ENCODE measurements at places on chromosomes 3 and 15.

DNA sequence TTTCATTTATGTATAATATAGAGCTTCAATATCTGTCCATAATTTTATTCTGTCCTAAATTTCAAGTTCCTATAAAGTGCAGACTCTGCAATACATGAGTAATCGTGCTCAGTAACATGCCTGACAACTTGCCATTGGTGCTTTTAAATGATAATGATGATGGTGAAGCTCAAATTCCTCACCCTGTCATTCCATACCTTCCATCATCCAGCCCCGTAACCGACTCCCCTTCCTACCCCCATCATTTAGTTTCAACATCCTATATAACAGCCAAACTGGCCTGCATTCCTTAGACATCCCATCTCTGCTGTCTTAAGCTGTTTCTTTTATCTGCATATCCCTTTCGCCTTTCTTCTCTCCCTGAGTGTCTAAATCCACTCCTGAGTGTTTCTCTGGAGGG, 67.2 kb upstream of the DLG1 start:
- no peak for DNase-seq

DNA sequence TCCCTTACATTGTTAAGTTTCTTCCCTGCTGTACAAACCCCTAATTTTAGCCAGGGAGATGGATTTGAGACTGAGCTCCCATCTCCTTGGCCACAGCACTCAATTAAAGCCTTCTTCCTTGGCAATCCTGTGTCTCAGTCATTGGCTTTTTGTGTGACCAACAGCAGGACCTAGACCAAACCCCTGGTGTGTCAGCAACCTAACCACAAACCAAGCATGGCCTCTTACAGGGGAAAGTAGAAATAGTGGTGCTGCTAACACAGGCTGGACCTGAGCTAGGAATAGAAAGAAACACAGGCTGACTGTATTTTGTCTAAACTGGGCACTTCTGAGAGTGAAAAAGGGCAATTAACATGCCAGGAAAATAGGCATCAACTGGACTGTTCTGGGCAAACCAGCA, 37.9 kb downstream of the PPCDC start:
- DNase-seq = no peak

DNA sequence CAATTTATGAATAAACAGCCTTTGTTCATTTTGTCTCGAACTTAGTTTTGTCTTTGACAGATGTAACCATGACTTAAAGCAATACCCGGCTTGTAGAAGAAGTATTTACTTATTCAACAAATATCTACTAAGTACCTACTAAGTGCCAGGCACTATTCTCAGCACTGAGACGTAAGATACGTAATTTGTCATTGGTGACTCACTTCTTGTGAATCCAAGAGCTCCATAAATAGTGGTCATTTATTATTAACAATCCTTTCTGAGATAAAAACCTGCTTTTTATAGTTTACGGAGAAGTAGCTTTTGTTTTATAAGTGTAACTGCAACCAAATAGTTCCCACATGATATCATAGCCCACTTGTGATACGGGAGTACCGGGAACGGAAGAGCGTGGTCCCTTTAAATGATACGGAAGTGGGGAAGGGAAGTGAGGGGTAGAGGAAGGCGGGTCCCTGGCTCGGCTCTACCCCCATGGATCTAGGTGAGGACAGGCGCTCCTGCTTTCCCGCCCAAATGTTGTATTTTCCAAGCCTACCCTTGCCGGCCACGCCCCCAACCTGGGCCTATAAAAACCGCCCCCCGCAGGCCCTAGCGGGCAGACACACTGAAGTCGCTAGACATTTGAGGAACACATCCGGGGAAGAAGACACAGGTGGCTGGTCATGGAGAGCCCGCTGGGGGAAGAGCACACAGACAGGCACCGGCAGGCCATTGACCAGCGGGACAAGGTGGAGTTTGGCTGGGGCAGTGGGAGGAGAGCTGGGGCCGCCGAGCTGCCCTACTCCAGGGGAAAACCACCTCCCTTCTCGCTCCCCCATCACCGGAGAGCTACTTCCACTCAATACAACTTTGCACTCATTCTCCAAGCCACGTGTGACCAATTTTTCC, at the start of gene SAMMSON:
SAMMSON (plus strand) TSS at position 594 of the 888 bp plus-strand sequence.
- no peak for DNase-seq

GRCh38 chr3:138786788-138787271, 47.9 kb downstream of the PIK3CB start:
- no peak for DNase-seq

DNA sequence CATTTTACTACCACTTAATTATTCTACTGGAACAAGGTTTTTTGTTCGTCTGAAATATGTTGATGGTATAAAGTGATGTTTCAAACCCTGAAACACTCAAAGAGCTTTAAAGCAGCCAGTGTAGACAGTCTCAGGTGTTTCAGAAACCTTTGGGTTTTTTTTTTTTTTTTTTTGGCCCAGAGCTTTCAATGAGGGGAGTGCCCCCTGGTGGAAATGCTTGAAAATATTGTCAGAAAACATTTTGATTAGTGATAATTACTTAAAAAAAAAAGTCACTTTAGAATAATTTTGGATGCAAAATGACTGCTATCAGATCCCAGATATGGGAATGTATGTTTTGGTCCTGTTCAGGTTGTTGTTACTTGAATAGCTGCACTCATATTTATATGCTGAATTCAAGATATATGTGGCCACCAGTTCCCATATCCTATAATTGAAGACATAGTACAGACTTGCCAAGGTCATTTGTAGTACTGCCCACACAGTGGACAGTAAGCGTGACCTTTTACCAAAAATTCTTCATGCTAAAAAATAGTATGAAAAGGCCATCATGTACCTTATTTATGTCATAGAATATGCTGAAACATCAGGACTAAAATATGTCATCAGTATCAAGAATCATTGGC, 35.9 kb downstream of the SATB1 start:
- no peak for DNase-seq

DNA sequence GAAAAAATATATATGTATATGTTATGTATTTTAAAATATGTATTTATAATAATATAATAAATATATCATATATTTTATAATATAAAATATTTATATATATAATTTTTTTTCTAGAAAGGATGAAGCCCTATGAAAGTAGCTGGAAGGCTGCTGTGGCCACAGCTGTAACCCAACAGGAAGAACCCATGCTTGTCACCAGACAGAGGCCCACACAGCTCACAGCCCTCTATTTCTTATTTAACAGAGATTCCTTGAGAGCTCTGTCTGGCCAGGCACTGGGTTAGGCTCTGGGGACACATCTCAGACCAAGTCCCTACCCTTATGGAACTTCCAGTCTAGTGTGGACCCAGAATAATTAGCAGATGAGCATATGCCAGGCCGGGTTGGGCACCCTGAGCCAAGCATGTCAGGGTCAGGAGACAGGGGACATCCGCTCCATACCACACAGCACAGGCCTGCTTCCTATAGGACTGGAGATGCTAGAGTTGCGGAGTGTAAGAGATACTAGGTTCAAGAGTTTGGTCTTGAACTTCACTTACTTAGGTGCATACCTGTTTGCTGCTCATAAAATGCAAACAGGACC, 20.5 kb downstream of the MGLL start:
- DNase-seq = no peak

- DNase-seq = no peak
Measured at GRCh38 chr15:46660096-46660842, 1025.4 kb downstream of the SQOR start.

- no peak for DNase-seq
Measured at GRCh38 chr3:73401616-73402279, 223.0 kb downstream of the PDZRN3 start.

GRCh38 chr3:195135917-195136316, 135.0 kb downstream of the XXYLT1 start:
- no peak for DNase-seq

DNA sequence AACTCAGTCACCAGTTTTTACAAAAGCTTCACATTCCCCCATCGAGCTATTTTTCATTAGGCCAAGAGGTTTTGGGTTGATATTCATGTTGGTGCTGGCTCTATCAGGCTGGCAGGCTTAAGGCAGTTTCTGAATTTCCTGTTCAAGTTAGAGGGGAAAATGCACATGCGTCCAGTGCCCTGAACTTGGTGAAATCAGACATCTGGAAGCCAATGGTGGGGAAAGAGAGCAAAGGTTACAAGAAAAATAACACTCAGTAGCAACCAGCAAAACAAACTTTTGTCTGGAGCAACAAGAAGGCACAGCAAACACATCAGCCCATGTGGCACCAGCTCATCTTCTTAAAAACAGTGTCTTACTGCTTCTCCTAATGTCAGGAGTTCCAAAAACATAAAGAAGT, 155.6 kb upstream of the TSC22D2 start:
- DNase-seq = no peak

DNA sequence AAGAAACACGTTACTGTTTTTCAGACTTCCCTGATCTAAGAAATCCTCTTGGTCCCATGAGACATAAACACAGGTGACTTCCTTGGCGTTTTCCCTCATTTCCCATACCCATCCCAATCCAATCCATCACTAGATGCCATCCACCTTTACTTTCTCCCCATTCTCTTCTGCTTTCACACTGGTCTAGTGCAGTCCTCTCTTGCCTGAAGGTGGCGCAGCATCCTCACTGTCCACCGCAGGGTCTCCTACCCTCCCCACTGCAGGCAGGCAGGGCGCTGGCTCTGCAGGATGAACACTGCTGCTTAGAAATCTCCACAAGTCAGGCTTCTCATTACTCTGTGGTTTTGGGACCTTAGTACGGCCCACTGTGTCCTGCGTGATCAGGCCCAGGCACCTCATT, 58.2 kb downstream of the RAB7A start:
- DNase-seq = no peak

DNA sequence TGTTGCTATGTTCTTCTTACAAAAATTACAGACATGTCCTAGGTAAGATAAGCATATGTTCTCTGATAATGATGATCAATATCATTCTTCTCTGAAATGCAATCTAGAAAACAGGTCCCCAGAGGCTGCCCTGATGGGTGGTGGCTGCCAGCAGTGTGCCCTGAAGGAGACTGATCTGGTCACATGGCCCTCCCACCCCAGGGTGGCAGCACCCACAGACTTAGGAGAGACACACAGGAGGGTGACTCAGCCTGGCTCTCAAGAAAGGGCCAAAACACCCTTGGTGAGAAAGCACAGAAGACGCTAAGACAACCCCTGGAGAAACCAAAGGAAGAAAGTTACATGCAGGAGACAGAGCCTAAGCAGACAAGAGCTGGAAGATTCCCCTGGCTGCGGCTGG, 203.7 kb downstream of the TJP1 start:
- no peak for DNase-seq

DNA sequence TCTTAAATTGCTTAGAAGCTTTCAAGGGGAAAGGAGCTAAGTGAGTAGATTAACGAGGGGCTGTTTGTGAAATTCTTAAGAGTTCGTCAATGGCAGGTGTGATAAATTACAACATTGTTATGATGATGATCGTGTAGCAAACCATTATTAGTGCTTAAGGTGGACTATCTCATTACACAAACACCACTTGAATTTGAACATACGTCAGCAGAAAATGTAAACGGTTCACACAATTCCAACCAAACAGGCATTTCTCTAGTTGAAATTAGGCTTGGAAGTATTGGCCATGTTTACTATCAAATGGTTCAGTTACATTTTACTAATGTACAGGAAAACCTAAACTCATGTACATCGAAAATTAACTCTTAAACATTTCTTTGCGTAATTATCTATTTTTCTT, 102.8 kb downstream of the PYDC2 start:
- DNase-seq = no peak

GRCh38 chr3:69809076-69809835, 70.0 kb downstream of the MITF start:
- no peak for DNase-seq

GRCh38 chr3:187767266-187768012, 22.2 kb upstream of the BCL6 start:
- DNase-seq = no peak

DNA sequence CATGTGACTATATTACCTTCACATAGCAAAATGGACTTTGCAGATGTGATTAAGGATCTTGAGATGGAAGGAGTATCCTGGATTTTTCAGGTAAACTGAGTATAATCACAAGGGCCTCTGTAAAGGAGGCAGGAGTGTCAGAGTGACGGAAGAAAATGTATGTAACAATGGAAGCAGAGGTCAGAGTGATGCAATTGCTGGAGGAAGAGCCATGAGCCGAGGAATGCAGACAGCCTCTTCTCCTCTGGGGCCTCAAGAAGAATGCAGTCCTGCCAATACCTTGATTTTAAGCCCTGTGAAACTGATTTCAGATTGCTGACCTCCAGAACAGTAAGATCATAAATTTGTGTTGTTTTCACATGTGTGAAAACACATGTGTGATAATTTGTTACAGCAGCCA, 15.1 kb downstream of the HEMK1 start:
- no peak for DNase-seq

- DNase-seq = no peak
Measured at GRCh38 chr3:12638105-12638504, 25.8 kb downstream of the RAF1 start.

- DNase-seq = no peak
Measured at GRCh38 chr3:72702390-72702789, 145.9 kb downstream of the SHQ1 start.

- DNase-seq = no peak
Measured at GRCh38 chr15:42151141-42151561, 5.3 kb downstream of the PLA2G4F start.

GRCh38 chr3:157559401-157559800, 56.2 kb upstream of the VEPH1 start:
- no peak for DNase-seq

DNA sequence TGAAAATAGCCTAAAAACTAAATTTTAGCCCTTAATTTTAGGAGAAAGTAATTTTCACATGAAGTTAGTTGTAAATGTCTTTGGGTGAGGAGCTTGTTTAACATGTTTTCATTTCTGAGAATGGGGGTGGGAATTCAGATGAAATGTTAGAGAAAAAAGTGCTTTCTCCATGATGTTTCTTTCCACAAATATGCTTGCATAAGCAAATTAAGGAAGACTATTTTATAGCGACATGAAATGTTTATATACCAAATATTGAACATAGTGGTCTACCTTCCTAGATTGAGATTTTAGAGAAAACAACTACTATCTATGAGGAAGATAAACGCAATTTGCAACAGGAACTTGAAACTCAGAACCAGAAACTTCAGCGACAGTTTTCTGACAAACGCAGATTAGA, 13.0 kb upstream of the RPLP1 start:
- no peak for DNase-seq

GRCh38 chr15:80798911-80799310, 19.7 kb downstream of the CEMIP start:
- no peak for DNase-seq

GRCh38 chr15:100712226-100712625, 109.8 kb downstream of the ASB7 start:
- DNase-seq = no peak

- DNase-seq = no peak
Measured at GRCh38 chr3:184361532-184361931, at the start of the genes CLCN2 and POLR2H. Gene CLCN2, minus strand, starts transcription at chr3:184361605. Its CDS starts 126 bp downstream, at chr3:184361479. Gene POLR2H, plus strand, starts transcription at chr3:184361710. Its CDS starts 1,783 bp downstream, at chr3:184363493.

- no peak for DNase-seq
Measured at GRCh38 chr15:64460724-64461720, 644 bp downstream of the ZNF609 start.

GRCh38 chr15:46166750-46167149, 531.9 kb downstream of the SQOR start:
- no peak for DNase-seq

All from stimulated activated CD8-positive, alpha-beta memory T cell treated with anti-CD3 and anti-CD28 coated beads, Interleukin-4, amount 100 ng/mL, for 1 hour (primary cell).